Glomerular endothelial cell (primary cell): ENCODE measurements at places on chromosomes 3 and 15. TPM values are rescaled to one million over a fixed set of nuclear protein-coding genes. Genes with fewer than 3 reads are reported as not detected.

DNA sequence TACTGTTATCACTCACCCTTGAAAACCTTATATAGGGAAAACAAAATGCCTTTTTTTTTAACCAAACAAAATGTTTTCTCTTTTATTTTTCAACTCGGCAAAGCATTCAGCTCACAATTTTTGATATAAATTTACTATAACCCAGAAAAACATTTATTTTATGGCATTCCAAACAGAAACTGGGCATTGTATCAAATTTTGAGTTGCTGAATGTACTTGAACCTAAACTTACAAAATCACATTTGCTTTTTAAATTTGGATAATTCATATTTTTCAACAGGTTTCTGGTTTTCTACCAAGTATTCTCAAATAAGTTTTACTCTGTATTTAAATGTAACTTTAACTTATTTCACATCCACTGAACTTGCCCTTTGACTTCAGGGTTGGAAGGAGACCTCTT lies 405.6 kb downstream of the GRM7 start:
- DNase-seq = no peak

DNA sequence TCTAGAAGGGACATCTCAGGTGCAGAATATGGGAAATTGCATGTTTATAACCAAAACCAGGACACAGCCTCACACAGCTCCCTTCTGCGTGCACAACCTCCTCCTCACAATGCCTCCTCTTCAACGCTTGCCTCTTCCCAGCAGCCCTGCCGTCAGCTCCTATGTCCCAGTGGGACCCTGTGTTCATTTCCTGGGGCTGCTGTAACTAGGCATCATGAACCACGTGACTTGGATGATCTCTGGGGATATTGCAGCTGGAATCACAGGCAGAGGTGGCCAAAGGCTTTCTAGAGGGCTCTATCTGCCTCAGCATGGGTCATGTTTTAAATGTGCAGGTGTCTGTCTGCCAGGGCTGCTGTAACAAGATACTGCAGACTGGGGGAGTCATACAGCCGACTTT lies 375.3 kb downstream of the OCA2 start:
- no peak for DNase-seq

GRCh38 chr3:135325096-135325495 lies 530.0 kb downstream of the EPHB1 start:
- no peak for DNase-seq

DNA sequence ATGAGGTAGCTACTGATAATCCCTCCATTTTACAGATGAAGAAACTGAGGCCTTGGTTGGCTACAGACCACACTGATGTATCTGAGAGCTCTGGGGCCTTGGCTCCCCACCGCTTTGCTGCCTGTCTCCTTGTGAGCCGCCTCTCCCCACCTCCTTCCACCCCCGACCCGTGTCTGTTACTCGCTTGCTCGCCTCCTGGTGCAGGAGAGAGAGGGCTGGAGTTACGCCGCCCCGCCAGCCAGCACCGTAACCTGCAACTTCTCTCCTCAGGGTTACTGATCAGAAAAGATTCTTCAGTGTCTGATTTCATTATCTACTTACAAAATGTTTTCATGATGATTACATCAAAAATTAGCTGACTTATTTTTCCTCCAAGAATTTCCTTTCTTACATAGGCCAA lies 34.1 kb downstream of the TM2D3 start:
- no peak for DNase-seq

GRCh38 chr15:43526261-43526930 lies 9.0 kb downstream of the MAP1A start:
- DNase-seq = no peak

- DNase-seq = no peak
These were observed 41.9 kb downstream of the PLD1 start for GRCh38 chr3:171768281-171768900.

GRCh38 chr3:186869253-186870100 lies 27.0 kb downstream of the ADIPOQ start:
- DNase-seq = no peak

- no peak for DNase-seq
These were observed 609.8 kb upstream of the BCHE start for GRCh38 chr3:166446986-166447385.

- DNase-seq = no peak
These were observed at the start of the genes FOXL2 and FOXL2NB for GRCh38 chr3:138946663-138947494. Gene FOXL2 (minus strand): TSS chr3:138947137. CDS start chr3:138946722, 415 bp downstream. Gene FOXL2NB (plus strand): TSS chr3:138947217. CDS start chr3:138947365, 148 bp downstream.

- no peak for DNase-seq
These were observed 164.8 kb downstream of the GRM7 start for GRCh38 chr3:7025581-7026300.

GRCh38 chr3:8872261-8872660 lies 91.0 kb downstream of the RAD18 start:
- DNase-seq = no peak

- DNase-seq = no peak
These were observed at the start of gene LINGO1 for GRCh38 chr15:77632534-77633133. Gene LINGO1 (minus strand): TSS chr15:77632912. CDS start chr15:77632315, 597 bp downstream.

GRCh38 chr3:11544412-11545181 lies 99.1 kb downstream of the VGLL4 start:
- no peak for DNase-seq

GRCh38 chr3:68874551-68875348 lies 57.6 kb downstream of the TAFA4 start:
- DNase-seq = no peak

DNA sequence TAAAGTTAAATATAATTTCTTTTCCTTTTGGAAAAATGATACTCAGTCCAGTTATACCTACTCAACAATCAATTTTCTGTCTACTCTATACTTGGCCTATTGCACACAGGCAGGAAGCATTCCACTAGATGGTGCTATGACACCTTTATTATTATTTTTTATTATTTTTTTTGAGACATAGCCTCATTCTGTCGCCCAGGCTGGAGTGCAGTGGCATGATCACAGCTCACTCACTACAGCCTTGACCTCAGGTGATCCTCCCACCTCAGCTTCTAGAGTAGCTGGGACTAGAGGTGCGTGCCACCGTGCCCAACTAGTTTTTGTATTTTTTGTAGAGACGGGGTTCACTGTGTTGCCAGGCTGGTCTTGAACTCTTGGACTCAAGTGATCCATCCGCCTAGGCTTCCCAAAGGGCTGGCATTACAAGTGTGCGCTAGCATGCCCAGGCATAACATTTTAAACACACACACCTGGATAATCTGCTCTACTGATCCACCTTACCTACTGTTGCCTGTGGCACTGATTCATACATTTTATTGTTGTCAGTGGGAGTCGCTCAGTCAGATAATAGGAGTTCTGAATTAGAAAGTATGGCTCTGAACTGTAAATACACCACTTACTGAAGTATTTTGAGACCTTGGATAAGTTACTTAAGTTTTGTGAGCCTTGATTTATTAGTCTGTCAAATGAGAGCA lies 56.2 kb downstream of the EIF3J start:
- DNase-seq = no peak

- no peak for DNase-seq
These were observed 2.2 kb downstream of the FURIN start for GRCh38 chr15:90870354-90871138.

Gene CEP19
- 2.3 and 3.1 TPM in 2 replicates for total RNA-seq

Gene ARRDC4
- 8.0 and 8.4 TPM in 2 replicates for total RNA-seq

Gene MOBP
- 0.23 TPM in 1 of 2 replicates, not detected in the other for total RNA-seq

Gene TMEM40
- total RNA-seq = not detected in 2 replicates

Gene TM4SF18
- total RNA-seq = 148 and 184 TPM in 2 replicates

Gene TLR9
- total RNA-seq = not detected in 2 replicates

Gene RFTN1
- 78.3 and 84.4 TPM in 2 replicates for total RNA-seq

Gene ALG3
- total RNA-seq = 68.3 and 72.4 TPM in 2 replicates

Gene CLDN18
- total RNA-seq = not detected in 2 replicates

Gene DNAH12
- total RNA-seq = 0.12 and 0.92 TPM in 2 replicates

Gene ISLR2
- total RNA-seq = 0.12 TPM in 1 of 2 replicates, not detected in the other

Gene SACM1L
- total RNA-seq = 18.1 and 27.8 TPM in 2 replicates

Gene FBXL22
- 0.10 and 0.12 TPM in 2 replicates for total RNA-seq

Gene GUCA1C
- total RNA-seq = not detected in 2 replicates
